ENCODE measurements at places on chromosomes 4 and X. TPM values are rescaled to one million over a fixed set of nuclear protein-coding genes. Genes with fewer than 3 reads are reported as not detected.

- H3K36me3 ChIP-seq = no peaks in the 10 kb centered on the region
- H3K27ac ChIP-seq = no peak overlapping the region
- DNase-seq = no peak
- H3K4me1 ChIP-seq = peaks cover 9% of the 10 kb centered on the region
These were observed 112.3 kb upstream of the SFRP2 start for GRCh38 chr4:153901220-153901619.

GALNT7 gene
- 44.6 TPM for total RNA-seq

CENPVL2 gene
- total RNA-seq = 0.56 TPM

DNA sequence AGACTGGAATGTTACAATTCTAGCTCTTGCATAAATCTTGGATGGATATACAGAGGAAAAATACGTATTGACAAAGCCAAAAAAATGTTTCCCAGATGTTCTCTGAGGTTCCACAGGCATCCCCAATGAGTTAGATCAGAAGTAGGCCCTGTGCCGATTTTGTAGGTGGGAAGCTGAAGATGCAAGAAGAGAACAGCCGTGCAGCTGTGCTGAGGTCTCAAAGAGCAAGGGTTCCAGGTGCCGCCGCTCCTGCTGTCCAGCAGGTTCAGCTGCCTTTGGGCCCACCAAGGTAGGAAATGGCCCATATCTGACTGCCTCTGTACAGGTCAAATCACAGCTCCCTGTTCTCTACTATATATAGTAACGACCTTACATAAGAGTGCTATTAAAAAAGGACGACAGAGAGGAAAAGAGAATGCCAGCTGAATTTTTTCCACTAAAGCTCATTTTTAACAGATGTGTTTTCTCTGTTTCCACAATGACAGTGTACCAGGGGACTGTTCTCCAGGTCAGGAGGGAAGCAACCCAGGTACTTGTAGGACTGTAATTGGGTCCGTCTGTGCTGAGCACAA is 155.6 kb downstream of the CBR4 start:
- peaks cover 4% of the 10 kb centered on the region for H3K36me3 ChIP-seq
- DNase-seq = no peak
- no peak overlapping the region for H3K4me3 ChIP-seq
- no peaks in the 10 kb centered on the region for H3K27me3 ChIP-seq

- no peaks in the 10 kb centered on the region for H3K27me3 ChIP-seq
- no peaks in the 10 kb centered on the region for H3K36me3 ChIP-seq
- H3K27ac ChIP-seq = no peak overlapping the region
- no peak overlapping the region for H3K4me3 ChIP-seq
- peaks cover 6% of the 10 kb centered on the region for H3K4me1 ChIP-seq
- peak; percentile 5 for DNase-seq
These were observed 7.8 kb downstream of the YTHDC1 start for GRCh38 chr4:68342134-68342533.

STATH gene
- total RNA-seq = not detected

VSIG4 gene
- total RNA-seq = not detected

GRCh38 chrX:331151-331824 is 12.7 kb upstream of the GTPBP6 start:
- H3K4me3 ChIP-seq = peak overlapping the region; percentile 34
- H3K27me3 ChIP-seq = peaks cover 16% of the 10 kb centered on the region
- peak; percentile 47 for DNase-seq
- H3K4me1 ChIP-seq = peaks cover 7% of the 10 kb centered on the region

PIR gene
- total RNA-seq = 45.0 TPM

NCAPG gene
- total RNA-seq = 132 TPM

- no peaks in the 10 kb centered on the region for H3K36me3 ChIP-seq
- no peaks in the 10 kb centered on the region for H3K27me3 ChIP-seq
- no peak overlapping the region for H3K27ac ChIP-seq
- H3K4me1 ChIP-seq = no peaks in the 10 kb centered on the region
- no peak overlapping the region for H3K4me3 ChIP-seq
- no peak for DNase-seq
These were observed 993.9 kb downstream of the PDHA2 start for GRCh38 chr4:96833831-96834230.

- H3K4me1 ChIP-seq = no peaks in the 10 kb centered on the region
- H3K27ac ChIP-seq = no peak overlapping the region
- peaks cover 7% of the 10 kb centered on the region for H3K36me3 ChIP-seq
These were observed 40.3 kb downstream of the HDAC8 start for GRCh38 chrX:72532366-72532765.

COL4A5 gene
- total RNA-seq = 115 TPM

GRCh38 chrX:118212817-118213183 is 96.2 kb upstream of the KLHL13 start:
- no peaks in the 10 kb centered on the region for H3K36me3 ChIP-seq
- H3K27ac ChIP-seq = no peak overlapping the region
- no peak for DNase-seq
- no peak overlapping the region for H3K4me3 ChIP-seq
- H3K27me3 ChIP-seq = no peaks in the 10 kb centered on the region

TKTL2 gene
- total RNA-seq = not detected

GRCh38 chrX:103780336-103781061 is 3.9 kb downstream of the PLP1 start:
- H3K27ac ChIP-seq = peak overlapping the region; percentile 80
- peaks cover 87% of the 10 kb centered on the region for H3K4me1 ChIP-seq
- H3K36me3 ChIP-seq = no peaks in the 10 kb centered on the region
- H3K4me3 ChIP-seq = no peak overlapping the region
- DNase-seq = no peak
- H3K27me3 ChIP-seq = no peaks in the 10 kb centered on the region

- no peak for DNase-seq
- H3K4me3 ChIP-seq = no peak overlapping the region
- H3K36me3 ChIP-seq = no peaks in the 10 kb centered on the region
- no peak overlapping the region for H3K27ac ChIP-seq
These were observed 66.3 kb upstream of the MSN start for GRCh38 chrX:65601126-65601525.

HMX1 gene
- 0.19 TPM for total RNA-seq

LRIT3 gene
- 0.15 TPM for total RNA-seq

DNA sequence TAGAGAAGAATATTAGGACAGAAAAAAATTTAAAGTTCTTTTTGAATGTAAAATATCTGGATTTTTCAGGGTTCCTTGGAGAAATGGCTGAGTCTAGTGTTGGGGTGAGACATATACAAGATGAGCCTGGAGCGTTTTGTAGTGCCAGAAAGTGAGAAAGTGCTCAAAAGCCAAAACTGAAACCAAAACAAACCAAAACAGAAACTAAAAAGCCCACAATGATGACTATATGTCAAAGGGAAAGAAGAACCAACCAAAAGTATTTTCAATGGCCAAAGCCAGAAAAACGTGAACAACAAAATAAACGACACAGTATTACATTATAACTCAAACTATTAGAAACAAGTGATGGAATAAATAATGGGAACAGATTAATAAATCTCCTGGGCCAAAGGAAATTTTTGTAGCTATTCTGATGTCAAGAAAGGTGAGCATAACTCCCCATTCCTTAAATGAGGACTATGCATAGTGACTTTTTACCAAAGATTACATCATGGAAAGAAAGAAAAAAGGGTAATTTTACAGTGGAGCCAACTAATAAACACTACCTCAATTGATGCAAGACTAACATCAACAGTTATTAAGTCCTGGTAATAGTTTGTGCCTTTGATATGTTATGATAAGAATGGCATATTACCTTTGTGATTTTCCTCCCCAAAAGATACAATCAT is 1137.6 kb downstream of the C4orf33 start:
- no peaks in the 10 kb centered on the region for H3K27me3 ChIP-seq
- no peaks in the 10 kb centered on the region for H3K4me1 ChIP-seq
- DNase-seq = no peak
- H3K4me3 ChIP-seq = no peak overlapping the region

CTPS2 gene
- 116 TPM for total RNA-seq

DNA sequence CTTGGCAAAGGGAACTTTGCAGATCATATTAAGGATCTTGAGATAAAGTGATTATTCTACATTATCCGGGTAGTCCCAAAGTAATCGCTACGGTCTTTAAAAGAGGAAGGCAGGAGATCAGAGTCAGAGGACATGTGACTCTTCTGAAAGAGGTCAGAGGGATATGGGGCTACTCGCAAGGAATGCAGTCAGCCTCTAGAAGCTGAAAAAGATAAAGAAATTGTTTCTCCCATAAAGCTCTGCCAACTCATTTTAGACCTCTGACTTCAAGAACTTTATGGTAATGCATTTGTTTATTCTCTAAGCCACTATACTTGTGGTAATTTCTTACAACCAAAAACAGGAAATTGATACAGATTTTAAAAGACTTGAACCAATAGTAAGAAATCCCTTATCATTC is 48.6 kb downstream of the NPY5R start:
- no peaks in the 10 kb centered on the region for H3K36me3 ChIP-seq
- no peaks in the 10 kb centered on the region for H3K4me1 ChIP-seq
- no peak for DNase-seq

DNA sequence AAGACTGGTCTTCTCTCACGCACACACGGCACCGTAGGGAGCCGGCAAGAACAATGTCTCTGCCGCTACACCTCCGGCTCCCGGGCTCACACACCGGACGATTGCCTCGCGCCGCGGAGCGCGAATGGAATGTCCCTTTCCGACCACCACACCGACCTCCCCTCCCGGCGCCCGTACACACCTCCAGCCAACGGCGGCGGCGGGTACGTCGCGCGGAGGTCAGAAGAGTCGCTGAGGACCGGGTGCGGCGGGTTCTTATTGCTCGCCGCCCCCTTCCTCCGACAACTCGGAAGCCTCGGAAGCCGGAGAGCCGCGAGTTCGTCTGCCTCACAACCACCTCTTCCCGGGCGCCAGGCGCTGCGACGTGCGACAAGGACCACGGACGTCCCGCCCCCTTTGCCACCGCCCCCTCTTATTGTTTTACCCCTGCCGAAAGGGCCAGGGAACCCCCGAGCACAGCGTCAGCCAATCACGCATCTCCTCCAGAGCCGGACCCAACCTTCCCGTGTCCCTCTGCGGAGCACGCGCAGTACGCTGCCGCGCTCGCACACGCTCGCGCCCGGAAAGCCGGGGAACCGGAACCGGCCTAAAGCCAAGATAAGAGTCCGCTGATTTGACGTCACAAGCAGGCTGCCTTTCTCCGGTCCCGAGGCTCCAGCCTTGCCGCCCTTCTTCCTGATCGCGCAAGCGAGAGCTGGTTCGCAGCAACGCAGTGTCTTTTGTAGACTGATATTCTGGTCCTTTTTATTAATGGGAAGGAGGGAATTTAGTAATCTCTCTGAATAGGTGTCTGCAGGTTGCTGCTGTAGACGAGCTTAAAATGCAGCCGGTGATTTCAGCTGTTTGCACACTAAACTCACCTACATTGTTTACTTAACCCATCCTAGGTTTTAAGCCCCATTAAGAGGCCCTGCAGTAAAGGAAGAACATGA is at the start of gene G3BP2:
Gene G3BP2 (minus strand): TSS at position 385 of the 932 bp plus-strand sequence. CDS start 11,386 bp downstream, outside the sequence.
- peak within 1 kb of the TSS; percentile 90 for H3K4me3 ChIP-seq
- peak; percentile 99 for DNase-seq
- H3K27me3 ChIP-seq = no peaks in the 10 kb centered on the region
- H3K4me1 ChIP-seq = peaks cover 35% of the 10 kb centered on the region
- H3K36me3 ChIP-seq = no peaks in the 10 kb centered on the region
- H3K27ac ChIP-seq = peak within 1 kb of the TSS; percentile 98

- no peaks in the 10 kb centered on the region for H3K36me3 ChIP-seq
- peak; percentile 8 for DNase-seq
- no peak overlapping the region for H3K27ac ChIP-seq
- no peak overlapping the region for H3K4me3 ChIP-seq
These were observed 12.2 kb downstream of the SMPX start for GRCh38 chrX:21745756-21746155.

DNA sequence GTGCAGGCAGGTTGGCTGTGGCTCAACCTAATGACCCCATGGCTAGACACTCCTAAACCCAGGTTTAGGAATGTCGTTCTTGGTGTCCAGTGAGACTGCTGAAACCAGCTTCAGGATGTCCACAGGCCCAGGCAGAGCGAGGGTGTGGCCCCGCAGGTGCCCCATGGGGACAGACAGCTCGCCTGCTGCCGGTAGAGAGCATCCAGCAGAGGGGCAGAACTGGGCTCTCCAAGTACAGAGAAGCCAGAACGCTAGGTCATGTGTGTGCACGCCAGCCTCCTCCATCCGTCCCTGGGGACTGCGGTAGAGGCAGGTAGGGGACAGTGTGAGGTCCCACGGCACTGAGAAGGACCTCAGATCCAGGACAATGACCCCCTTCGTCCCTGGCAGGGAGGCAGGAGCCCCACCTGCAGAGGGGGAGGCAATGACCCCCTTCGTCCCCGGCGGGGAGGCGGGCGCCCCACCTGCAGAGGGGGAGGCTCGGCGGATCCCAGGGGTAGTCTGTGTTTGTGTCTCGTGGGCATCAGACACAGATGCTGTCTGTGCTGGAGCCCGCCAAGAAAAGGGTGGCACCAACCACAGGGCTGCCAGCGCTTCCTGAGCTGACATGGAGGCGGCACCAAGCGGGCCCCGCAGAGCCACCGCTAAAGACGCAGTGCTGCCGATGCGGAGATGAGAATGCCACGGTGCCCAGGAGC is 118.4 kb downstream of the FAM53A start:
- H3K4me1 ChIP-seq = peaks cover 14% of the 10 kb centered on the region
- no peak overlapping the region for H3K27ac ChIP-seq

CYTL1 gene
- 1.1 TPM for total RNA-seq

NDNF gene
- 4.2 TPM for total RNA-seq

TMSB15C gene
- 20.6 TPM for total RNA-seq

- H3K4me3 ChIP-seq = no peak overlapping the region
- DNase-seq = no peak
- H3K4me1 ChIP-seq = peaks cover 29% of the 10 kb centered on the region
- peaks cover 28% of the 10 kb centered on the region for H3K27me3 ChIP-seq
- no peak overlapping the region for H3K27ac ChIP-seq
These were observed 107.7 kb downstream of the FAM53A start for GRCh38 chr4:1576304-1576960.

- H3K27ac ChIP-seq = no peak overlapping the region
- H3K27me3 ChIP-seq = no peaks in the 10 kb centered on the region
- DNase-seq = no peak
These were observed 77.8 kb downstream of the SHROOM2 start for GRCh38 chrX:9864011-9864410.

RXFP1 gene
- not detected for total RNA-seq

DNA sequence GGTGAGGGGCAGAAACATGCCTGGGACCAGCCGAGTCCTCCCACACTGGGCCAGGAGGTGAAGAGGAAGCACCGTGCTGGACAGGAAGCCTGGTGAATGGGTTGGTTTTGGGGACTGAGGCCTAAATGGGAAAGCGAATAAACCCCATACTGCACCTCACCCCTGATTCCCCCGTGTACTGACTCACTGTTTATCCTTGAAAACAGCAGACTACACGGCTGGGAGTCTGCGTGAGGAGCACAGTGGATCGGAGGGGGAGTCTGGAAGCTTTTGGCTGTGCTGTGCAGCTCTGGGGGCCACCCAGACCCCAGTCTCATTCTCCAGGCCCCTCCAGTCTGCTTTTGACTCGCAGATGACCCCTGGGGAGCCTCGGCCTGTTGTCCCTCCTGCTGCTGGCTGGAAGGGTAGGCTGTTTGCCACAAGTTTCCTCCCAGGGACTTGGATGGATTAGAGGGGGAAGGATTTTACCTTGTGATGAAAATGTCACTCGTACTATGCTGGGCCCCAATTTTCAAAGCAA is 90.0 kb downstream of the PSAPL1 start:
- no peak overlapping the region for H3K27ac ChIP-seq
- DNase-seq = no peak
- H3K27me3 ChIP-seq = no peaks in the 10 kb centered on the region

- no peaks in the 10 kb centered on the region for H3K36me3 ChIP-seq
- no peaks in the 10 kb centered on the region for H3K4me1 ChIP-seq
- no peak overlapping the region for H3K27ac ChIP-seq
- no peaks in the 10 kb centered on the region for H3K27me3 ChIP-seq
- peak overlapping the region; percentile 18 for H3K4me3 ChIP-seq
- DNase-seq = peak; percentile 56
These were observed 82.9 kb upstream of the TAB3 start for GRCh38 chrX:30971774-30972603.

MEPE gene
- not detected for total RNA-seq

GRCh38 chrX:100871594-100872560 is 2.3 kb downstream of the NOX1 start:
- no peaks in the 10 kb centered on the region for H3K27me3 ChIP-seq
- DNase-seq = no peak
- no peaks in the 10 kb centered on the region for H3K4me1 ChIP-seq

All from neural progenitor cell (in vitro differentiated cells).